AG10803 (cell line): ENCODE measurements at places on chromosomes 1 and 21.

GRCh38 chr1:153598309-153599172 is 14.4 kb downstream of the S100A16 start:
- peak; percentile 73 for DNase-seq

DNA sequence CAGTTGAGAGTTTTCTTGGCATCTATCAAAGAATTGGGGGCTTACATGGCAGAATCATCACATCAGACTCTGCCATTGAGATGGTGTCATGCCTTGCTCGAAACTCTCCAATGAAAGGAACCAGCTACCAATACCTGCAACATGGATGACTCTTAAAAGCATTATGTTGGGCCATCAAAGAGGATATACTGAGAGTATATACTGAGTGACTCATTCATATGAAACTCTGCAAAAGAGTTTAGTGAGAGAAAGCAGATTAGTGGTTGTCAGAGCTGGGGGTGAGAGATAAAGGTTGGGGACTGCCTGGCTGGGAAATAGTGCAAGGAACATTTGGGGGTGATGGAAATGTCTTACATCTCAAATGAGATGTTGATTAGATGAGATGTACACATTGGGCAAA is 14.7 kb upstream of the HMGB4 start:
- no peak for DNase-seq

GRCh38 chr1:12067900-12068821 is 5.1 kb downstream of the TNFRSF8 start:
- peak; percentile 52 for DNase-seq

DNA sequence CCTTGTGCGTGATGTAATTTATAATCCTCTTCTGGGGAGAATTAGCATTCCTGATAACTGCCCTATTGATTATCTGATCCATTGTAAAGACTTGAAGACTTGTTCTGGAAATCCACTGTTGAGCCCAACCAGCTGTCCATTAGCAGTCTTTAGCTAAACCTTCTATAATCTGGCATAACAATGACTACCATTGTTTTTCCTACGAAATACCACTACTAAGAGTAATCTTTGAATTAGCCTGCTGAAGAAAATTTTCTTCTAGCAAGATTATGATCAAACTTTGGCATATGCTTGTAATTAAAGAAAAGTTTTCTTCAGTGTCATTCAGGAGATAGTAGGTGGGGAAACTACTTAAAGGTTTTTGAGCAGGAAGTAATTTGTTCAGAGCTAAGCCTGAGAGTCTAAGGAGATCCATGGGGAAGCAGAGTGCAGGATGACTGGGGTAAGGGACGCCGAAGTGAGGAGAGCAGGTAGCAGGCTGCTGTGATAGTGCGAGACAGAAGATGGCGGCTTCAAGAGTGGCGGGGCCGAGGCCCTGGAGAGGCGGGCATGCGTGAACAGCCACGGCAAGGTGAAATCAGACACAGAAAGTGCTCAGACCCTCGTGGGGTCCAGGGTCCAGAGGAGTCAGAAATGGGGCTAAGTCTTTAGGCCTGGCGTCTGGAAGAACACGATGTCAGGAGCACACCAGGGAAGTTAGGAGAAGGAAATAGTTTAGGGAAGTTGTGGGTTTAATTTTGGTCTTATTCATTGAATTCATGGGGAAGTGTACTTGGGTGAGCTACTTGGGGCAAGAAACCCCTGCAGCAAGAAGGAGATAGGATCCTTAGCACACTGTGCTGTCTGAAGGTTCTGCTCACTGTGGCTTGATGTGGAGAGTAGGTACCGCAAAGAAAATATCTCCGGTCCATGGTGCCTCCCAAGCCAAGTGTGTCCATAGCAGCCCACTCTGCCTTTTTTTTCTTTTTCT is 112.6 kb upstream of the ADAR start:
- peak; percentile 18 for DNase-seq

- no peak for DNase-seq
These were observed 217.8 kb upstream of the B3GALT2 start for GRCh38 chr1:193404236-193404635.

DNA sequence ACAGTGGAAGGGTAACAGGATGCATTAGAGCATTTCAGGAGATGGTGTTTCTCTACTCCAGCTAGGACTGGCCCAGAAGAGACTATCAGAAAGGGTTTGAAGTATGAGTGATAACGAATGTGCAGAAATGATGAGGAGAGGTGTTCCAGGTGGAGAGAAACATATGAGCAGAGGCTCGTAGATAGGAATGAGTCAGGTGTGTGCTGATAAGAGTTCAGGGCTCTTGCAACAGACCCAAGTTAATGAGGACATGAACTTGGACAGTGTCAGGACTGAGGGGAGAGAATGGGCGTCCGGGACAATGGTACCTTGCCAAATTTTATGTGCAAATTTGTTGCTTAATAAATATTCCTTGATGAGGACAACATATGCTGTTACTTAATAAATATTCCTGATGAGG is 183.9 kb upstream of the NFIA start:
- no peak for DNase-seq

GRCh38 chr21:14864211-14865021 is 200.4 kb downstream of the NRIP1 start:
- peak; percentile 69 for DNase-seq

DNA sequence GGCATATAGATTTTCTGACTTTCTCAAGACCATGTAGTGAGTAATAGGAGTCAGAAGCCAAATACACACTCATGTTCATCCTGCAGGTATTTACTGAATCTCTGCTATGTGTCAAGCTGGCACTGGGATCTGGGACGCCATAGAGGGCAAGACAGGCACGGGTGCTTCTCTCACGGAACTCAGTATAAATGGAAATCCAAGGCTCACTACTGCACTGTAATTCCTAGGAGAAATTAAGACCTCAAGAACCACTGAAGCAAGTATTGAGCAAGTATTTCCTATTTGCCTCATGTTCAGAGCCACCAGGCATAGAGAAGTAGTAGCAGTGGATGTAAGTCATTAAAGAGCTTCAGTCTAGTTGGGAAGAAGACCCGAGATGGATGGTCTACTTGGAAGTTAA is 38.9 kb downstream of the EIF2D start:
- DNase-seq: no peak

GRCh38 chr1:23745515-23745914 is 2.2 kb downstream of the ELOA start:
- DNase-seq: peak; percentile 53

GRCh38 chr1:207259391-207259790 is 62.1 kb upstream of the CD55 start:
- DNase-seq: peak; percentile 48

DNA sequence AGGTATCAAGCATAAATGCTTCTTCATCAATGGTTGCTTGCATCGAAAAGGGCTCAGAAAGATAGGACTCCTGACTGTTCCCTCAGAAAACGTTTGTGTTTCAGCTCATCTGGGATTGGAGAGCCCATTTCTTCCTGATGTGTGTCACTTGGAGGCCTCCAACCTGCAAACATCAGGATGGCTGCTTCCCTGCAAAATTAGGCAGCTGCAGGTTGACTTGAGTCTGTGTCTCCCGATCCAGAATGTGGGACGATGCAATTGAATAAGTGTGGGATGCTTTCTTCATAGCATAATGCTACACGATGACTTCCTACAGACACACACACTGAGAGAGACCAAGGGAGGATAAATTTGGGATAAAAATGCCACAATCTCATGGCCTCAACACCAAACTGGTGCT is 42.2 kb downstream of the OLIG1 start:
- no peak for DNase-seq

DNA sequence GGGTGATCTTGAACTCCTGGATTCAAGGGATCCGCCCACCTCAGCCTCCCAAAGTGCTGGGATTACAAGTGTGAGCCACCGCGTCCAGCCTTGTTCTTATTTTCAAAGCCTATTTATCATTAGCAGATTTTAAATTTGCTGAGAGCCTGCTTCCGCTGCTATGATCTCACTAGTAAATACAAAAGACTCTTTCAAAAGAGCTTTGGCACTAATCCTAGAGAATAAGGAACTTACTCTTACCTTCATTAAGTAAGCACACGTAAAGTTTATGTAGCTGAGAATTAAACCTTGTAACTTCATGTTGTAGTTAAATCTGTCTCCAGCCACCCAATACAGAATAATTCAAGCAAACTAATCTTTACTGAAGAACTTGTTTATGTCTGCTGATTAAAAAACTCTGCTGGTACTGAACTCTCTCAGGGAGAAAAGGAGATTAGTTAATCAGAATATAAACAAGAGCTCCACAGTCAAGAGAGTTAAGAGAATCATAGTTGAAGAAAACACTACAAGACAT is 72.3 kb downstream of the RUSC1 start:
- no peak for DNase-seq

DNA sequence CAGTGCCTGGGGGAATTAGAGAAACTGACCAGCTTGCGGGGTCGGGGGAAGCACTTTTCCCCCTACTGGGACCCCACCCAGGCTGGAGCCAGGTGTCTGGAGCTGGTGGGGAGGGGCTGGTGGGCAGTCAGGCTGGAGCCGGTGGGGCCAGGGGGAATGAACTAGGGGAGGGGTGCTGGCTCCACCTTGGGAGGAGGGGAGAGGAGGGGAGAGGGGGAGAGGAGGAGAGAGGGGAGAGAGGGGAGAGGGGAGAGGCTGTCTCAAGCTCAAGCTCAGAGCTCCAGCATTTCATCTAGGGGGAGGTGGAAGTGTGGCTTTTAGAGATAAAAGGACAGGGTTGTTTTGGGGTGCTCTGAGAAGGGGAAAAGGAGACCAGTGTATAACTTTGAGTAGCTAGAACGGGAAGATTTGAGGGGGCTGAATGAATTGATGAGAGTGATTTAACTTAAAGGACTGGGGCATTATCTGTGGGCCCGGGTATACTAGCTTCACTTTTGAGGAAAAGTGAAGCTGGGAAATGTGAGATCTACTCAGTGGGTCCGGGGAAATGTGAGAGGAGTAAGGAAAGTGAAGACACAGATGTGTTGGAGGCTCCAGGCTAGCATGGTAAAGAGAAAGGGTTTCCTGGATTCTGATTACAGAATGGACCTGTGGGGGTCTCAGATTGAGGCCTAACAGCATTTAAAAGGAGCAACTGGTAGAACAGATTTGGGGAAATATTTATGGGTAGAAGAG is 2.8 kb downstream of the EFNA1 start:
- DNase-seq: no peak

DNA sequence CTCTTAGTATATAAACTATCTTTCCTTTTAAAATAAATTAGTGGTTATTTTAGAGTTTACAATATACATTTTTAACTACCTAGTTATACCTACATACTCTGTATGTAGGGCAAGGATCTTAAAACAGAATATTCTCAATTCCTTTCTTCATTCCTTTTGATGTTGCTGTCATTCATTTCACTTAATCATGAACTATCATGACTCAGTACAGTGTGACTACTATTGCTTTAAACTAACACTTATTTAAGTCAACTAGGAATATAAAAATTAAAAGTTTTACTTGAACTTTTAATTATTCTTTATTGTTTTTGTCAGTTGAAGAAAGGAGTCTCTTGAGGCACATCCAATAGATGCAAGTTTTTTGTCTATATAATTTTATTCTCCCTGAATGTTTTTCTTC is 726.4 kb downstream of the BRINP3 start:
- DNase-seq: no peak
